ENCODE measurements at places on chromosomes 1 and 21.

- no peak for DNase-seq
Measured at GRCh38 chr1:27106561-27107323, 48.2 kb downstream of the SLC9A1 start.

DNA sequence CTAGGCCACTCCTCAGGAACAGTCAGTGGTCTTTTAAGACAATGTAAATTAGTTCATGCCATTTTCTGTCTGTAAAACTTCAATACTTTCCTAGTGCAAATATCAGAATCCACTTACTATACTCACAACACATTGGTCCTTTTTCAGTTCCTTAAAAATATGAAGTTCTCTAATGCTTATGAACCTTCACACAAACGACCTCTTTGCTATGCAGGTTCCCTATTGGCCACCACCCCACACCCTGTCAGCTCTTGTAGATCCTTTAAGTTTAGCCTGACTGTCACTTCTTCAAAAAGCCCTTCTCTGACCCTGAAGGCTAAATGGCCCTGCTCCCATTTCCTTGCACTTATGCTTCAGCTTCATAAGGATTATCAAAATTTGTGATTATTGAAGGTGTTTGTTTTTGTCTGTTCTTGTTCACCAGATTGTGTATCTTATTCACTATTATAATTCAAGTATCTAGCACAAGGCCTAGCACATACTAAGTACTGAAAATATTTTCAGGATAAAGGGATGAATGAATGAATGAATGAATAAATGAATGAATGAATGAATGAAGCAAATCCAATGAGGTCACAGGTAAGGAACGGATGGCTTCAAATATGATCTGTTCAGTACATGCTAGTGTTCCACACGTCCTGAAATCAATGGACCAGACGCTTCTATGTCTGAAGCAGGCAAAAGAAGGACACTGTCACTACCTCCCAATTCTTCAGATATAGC lies 373.9 kb downstream of the VAV3 start:
- no peak for DNase-seq

DNA sequence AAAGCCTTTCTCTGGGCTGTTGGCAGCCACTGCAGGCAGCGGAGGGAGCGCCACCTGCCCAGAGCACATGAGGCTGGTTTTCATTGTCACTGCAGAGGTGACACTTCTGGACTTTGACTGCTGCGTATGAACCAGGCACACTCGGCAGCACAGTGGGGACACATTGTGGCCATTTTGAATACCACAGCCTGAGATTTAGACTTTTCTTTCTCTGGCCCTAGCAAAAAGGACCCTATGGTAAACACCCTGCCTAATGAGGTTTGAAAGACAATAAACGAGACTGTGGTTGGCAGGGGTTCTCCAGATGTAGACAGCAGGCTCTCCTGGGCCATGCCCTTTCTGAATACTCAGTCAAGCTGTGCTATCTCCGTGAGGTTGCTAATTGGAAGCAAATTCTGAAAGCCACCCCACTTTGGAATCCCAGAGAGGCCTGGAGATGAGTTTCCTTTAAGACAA lies 12.0 kb upstream of the KCNE2 start:
- no peak for DNase-seq

DNA sequence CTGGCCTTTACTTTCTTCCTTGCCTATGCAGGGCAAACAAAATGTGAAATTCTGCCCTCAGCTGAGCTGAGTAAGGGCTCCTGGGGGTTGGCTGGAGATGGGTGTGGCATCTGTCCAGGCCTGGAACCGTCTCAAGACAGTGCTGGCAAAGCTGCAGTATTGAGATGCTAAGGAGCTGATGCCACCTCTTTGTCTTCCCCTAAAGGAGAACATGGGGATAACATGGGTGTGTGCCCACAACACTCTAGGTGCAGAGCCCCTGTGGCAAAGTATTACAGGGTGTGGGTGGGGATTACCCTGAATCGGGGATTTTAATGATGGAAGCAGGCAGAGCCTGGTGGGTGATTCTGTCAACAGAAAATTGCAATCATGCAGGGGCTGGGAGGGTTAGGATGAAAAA lies 2.5 kb upstream of the ST3GAL3 start:
- no peak for DNase-seq

GRCh38 chr21:31798842-31799704 lies 67.2 kb upstream of the SCAF4 start:
- no peak for DNase-seq

- no peak for DNase-seq
Measured at GRCh38 chr1:100530880-100531487, 7.0 kb upstream of the GPR88 start.

- no peak for DNase-seq
Measured at GRCh38 chr1:24963943-24964693, 34.0 kb upstream of the RUNX3 start.

DNA sequence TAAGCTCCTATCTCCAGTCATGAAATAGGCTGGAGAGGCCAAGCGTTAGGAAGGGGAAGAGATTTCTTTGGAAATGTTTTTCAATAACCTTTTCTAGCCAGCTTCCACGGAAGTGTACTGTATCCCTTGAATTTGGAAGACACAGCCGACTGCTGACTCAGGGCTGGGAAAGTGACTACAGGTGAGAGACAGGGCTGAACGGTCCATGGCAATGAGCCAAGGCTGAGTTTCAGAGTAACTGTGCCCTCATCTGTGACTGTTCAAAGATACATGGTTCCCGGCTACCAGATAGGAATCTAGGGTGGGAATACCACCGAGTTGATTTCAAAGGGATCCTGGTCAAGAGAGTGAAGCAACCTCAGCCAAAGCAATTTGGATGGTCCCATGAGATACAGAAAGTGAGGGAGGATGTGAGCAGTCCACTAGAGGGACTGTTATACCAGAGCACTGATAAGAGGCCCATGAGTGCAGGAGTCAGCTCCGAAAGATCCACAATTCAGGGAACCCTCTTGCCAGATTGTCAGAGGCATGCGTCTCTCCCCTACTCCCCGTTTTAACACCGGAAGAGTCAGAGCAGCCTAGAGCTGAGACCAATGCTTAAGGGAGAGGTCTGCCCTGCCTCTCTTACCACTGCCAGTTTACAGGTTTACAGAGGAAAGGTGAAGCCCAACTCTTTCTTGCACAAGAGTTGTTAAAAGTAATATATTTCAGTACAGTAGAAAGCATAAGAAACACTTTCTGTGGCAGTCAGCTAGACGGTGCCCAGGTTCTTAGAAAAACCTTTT lies 3.2 kb upstream of the KRTAP19-8 start:
- DNase-seq: no peak

Data from right renal pelvis (tissue), 4 donors.